Mucosa of gallbladder (tissue), 1 donor: ENCODE measurements at places on chromosomes 2 and 18. TPM values are rescaled to one million over a fixed set of nuclear protein-coding genes. Genes with fewer than 3 reads are reported as not detected.

DNA sequence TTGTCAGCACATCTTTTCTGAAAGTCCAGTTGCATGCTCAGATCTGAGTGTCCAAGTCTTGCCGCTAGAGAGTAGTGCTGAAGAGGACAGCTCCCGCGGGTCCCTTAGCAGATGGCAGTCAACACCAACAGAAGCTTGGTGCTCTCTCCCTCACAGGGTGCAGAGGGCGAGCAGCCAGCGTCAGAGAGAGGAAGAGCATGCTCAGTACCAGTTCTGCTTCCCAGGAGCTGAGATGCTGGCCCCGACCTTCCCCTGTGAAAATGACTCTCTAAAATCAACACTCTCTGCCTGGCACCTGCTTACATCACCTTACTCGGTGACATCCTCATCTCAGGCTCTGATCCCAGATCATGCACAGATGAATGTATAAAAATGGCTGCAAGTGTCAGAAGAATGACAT lies 86.0 kb upstream of the TWIST2 start:
- no peak for DNase-seq

- no peak for DNase-seq
Measured at GRCh38 chr2:206982360-206982955, 43.1 kb downstream of the CPO start.

- DNase-seq, result no peak
Measured at GRCh38 chr18:26483633-26484032, 64.7 kb downstream of the KCTD1 start.

DNA sequence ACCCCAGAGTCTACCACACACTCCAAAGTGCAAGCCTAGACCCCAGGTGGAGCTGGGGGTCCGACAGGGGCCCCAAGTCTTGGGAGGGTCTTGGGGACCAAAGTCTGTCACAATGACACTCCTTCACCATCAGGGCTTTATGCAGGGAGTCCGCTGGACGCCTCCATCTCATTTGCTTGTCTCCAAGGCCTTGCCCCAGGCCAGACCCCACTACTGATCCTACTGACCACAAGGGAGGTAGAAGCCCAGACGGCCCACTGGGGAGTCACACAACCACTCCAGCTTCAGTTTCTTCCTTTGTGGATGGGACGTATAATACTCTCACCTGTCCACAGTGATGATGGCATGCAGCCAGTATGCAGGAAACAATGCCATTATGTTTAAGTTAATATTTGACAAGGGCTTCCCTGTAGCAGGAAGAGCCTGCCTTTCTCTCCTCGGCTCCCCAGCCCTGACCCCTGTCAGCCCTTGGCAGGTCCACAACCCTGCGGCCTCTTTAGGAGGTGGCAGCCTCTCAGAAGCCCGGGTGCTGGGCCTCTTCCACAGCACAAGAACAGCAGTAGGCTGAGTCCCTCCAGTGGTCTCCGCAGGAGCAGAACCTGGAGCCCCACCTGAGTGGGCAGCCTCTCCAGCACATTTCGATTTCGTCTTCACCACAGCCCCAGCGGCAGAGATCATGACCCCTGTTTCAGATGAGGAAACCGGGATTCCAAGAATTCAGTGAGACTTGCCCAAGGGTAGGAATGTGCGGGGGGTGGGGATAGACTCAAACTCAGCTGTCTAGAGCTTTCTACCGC lies 6.5 kb downstream of the BIN1 start:
- peak; percentile 83 for DNase-seq

DNA sequence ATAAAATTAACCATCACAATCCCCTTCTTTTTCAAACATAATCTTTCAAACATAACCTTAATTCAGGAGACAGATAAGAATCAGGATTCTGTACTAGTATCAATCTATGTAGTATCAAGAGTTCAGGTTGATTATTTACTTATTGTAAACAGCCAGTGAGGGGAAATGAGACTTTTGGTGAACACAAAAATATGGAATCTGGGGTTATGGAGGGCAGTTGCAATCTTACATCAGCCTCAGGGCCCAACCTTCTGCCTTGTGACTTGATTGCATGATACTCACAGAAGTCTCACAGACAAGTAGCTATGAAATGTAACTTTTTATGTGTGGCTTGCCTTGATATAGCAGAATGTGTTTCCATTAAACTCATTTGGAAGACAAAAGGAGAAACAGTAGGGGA lies 262.7 kb upstream of the THSD7B start:
- no peak for DNase-seq

DNA sequence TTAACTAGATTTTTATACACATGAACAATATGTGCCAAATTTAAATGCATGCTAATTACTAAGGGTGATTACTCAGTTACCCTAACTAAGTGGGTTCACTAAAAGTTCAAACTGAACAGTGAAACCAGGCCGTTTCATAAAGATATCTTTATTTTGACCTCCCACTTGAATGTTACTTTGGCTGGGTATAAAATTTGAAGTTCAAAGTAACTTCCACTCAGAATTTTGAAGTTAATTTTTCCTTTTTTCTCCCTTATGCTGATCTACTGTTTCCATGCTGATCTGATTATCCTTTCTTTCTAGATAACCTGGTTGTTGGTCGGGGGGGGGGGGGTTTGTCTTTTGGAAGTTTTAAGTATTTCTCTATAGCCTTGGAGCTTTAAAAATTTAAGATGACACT lies 25.5 kb upstream of the MAP4K4 start:
- no peak for DNase-seq

DNA sequence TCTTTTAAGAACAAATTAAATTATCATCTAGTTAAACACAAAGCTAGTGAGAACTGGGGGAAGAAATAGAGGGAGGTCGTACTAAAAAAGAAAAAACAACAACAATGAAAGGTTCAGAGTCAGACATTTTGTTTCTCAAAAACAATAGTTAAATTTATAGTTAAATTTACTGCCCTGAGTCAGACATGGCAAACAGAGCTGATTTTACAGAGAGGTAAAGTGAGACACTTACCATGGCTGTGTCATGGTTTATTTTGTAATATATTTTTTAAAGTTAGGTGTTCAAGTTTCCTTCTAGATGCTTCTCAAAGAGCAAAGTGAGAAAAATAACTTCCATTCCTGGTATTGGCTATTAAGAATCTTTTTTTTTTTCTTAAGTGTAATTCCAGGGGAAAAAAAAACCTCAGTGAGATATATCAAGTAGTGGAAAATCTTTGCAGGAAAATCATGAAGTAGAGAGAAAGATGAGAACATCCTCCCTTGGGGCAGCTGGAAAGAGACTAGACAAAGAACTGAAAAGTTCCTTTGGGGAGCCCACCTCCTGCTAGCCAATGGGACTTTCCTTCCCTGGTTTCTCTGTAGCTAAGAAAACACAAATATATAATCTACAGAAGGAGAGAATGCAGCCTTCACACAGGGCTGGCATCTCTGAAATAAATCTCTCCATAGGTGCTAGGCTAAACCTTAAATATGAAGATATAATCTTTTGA lies 12.3 kb downstream of the KLF7 start:
- DNase-seq, result no peak

DNA sequence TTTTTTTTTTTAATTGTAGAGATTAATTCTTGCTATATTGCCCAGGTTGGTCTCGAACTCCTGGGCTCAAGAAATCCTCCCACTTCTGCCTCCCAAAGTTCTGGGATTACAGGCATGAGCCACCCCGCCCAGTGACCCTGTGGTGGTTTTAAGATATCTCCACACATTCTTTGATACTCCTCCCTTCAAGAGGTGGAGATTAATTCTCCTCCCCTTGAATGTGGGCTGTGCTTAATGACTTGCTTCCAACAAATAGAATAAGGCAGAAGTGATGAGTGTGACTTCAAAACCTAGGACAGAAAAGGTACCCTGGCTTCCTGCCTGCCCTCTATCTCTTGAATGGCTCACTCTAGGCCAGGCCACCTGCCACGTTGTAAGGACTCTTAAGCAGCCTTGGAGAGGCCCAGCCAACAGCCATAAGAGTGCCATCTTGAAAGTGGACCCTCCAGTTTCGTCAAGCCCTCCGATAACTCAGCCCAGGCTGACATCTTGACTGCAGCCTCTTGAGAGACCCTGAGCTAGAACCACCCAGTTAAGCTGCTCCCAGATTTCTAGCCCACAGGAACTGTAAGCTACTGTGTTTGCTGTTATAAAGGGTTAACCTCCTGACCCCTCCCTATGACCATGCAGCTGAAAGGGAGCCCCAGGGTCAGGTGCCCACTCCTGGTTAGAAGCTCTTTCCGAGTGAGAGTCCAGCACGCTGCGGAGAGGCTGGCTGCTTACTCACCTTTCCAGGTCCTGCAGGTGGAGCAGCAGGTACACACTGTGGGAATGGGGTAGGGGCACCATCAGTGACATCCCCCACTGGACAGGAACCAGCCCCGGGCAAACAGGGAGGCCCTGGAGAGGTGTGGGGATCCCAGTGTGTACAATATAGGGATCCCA lies 27.6 kb downstream of the MRPL35 start:
- no peak for DNase-seq

DNA sequence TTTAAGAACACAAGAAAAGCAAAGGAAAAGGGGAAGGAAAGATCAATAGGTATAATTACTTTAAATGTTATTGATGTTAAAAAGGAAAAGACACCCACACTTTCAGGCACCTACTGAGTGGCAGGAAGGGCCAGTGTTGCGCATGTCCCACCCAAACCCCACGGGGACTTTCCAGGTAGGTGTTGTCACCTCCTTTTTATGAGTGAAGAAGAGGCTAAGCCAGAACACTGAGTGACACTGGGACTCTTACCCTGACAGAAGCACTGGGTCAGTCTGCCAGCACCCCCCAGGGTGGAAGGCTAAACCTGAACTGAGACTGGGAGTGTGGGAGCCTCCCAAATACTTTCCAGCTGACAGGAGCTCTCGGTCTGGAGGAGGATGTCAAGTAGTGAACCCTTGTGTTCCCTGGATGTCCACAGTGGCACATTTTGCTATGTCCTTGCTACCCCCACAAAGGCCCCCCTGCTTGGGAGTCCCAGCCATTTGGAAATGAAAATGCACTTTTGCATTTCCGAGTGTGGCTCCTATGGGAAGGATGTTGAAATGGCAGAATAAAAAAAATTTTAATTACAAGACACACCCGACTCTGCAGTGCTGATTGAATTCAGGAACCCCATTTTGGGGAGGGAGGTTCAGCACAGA lies 90.9 kb upstream of the SMAD2 start:
- no peak for DNase-seq

DNA sequence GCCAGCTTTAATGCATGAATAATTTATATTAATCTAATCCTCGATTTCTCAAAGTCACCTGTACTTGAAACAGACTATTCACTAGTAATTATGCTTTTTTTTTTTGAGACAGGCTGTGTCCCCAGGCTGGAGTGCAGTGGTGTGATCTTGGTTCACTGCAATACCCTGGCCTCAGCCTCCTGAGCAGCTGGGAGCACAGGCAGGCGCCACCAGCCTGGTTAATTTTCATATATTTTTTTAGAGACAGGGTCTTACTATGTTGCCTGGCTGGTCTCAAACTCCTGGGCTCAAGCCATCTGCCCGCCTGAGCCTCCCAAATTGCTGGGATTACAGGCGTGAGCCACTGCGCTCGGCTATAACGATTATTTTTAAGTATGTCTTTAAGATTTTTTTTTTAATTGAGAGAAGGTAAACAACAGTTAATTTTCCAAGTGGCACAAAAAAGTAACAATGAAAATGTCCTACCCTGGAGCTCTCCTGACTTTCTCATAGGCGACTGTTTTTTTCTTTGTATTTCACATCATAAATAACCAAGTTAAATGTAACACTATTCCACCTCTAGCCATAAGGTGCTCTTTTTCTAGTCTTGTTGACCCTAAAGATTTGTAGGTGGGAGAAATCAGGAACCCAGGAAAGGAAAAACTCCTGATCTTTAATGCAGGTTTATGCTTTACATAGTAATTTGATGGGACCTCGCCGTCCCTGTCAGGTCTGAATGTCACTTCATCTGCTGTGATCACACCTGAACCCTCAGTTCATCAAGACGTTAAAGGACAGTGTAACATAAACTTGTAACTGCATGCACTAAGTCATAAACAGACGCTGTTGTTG lies 1.3 kb upstream of the ANKRD12 start:
- DNase-seq, result no peak

GRCh38 chr2:233967164-233967563 lies 50.0 kb downstream of the TRPM8 start:
- DNase-seq, result no peak

DNA sequence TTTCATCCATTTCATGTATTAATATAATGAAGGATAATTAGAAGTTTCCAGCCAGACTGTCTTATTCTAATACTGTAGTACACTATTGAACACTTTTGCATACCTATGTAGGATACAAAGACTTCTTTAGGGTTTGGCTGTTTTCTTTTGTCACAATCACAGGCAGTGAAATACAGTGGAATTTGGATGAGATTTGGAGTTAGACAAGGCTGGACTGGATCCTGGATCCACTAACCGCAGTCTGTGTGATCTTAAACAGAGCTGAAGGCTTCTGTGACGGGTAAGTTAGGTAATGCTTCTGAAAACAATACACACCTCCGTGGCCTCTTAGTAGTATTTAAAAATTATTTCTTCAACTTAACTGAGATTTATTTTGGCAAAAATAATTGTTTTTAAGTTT lies 1128.6 kb upstream of the CDH2 start:
- no peak for DNase-seq

DNA sequence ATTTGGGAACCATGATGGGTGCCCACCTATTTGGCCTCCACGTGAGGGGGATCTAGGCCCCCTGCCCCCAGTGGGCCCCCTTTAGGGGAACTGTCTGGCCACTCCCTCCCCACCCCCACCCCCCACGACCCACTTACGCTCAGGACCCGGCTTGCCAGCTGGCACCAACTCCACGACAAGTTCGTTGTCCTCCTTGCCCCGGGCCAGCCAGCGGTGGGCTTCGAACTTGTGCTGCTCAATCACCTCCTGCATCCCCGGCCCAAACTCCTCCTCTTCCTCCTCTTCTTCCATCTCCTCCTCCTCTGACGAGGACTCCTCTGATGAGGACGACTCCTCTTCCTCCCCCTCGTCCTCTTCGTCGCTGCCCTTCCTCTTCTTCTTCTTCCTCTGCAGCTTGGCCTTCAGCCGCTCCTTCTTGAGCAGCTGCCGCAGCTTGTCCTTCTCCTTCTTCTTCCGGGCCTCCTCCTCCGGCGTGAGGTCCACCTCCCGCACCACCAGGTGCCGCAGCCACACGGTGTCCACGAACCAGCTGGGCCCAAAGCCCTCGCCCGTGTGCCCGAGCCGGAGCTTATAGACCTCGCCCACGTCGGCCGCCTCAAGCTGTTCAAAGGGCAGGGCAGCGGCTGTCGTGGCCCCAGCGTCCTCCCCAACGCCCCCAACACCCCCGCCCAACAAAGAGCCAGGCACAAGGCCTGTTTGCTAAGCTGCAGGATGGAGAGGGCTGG lies 96.9 kb downstream of the LOXHD1 start:
- DNase-seq, result no peak

GRCh38 chr2:37629529-37629928 lies 41.9 kb downstream of the CDC42EP3 start:
- no peak for DNase-seq

GRCh38 chr2:191636586-191636985 lies 41.4 kb upstream of the NABP1 start:
- DNase-seq, result no peak

TOGARAM2 gene
- total RNA-seq, result 3.5 TPM

VWA3B gene
- 0.58 TPM for total RNA-seq

GPR155 gene
- total RNA-seq, result 11.7 TPM

THSD7B gene
- total RNA-seq, result 0.75 TPM

NT5DC4 gene
- 0.12 TPM for total RNA-seq

FTCDNL1 gene
- 3.1 TPM for total RNA-seq

FOXD4L1 gene
- 0.17 TPM for total RNA-seq

MTX2 gene
- total RNA-seq, result 22.3 TPM

DNAH6 gene
- total RNA-seq, result 0.46 TPM

CROCC2 gene
- 0.09 TPM for total RNA-seq

ALPG gene
- total RNA-seq, result not detected

HOXD11 gene
- total RNA-seq, result not detected

SH2D6 gene
- total RNA-seq, result 9.9 TPM
